Fibroblast of skin of left biceps (primary cell): ENCODE measurements at places on chromosomes 4 and X.

DNA sequence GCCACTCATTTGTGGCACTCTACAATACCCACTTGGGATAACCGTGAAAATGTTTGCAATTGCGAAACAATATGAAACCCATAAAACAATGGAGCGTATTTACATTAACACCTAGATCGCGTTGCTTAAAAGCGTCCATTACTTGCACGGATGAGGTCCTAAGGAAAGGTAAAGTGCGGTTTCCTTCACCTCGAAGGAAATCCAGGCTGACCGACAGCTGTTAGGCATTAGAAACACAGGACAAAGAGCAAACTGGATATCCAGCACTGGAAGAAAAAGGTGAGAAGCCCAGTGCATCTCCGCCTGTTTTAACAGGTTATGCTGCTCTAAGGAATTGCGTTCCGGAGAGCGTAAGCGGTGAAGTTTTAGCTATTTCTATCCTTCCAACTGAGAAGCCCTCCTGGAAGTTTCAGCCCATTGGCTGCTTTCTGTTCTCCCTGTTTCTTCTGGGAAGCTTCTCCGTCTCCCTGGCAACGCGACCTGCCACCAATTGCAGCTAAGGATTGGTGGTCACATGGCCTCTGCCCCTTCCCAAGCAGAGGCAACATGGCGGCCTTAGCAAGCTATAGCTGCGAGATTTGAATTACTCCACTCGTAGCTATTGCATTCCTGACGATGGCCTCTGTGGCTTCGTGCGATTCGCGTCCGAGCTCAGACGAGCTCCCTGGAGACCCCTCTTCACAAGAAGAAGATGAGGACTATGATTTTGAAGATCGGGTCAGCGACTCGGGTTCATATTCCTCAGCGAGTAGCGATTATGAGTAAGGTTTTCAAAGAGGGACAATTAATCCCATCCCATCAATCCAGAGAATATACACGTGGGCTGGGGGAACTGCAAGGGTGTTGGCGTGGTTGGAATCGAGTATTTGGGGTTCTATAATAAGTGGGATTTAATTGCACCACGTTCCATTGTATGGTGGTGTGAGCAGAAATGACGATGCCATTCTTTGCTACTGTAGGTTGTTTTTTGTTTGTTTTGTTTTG, at the start of gene INTU:
INTU (plus strand) TSS at position 538 of the 984 bp plus-strand sequence; CDS start at position 616, 78 bp downstream.
- DNase-seq: peak; percentile 91

- DNase-seq: no peak
These were observed 1.2 kb downstream of the WDR44 start for GRCh38 chrX:118347131-118347530.

- no peak for DNase-seq
These were observed 52.8 kb downstream of the GPRIN3 start for GRCh38 chr4:89254847-89255246.

DNA sequence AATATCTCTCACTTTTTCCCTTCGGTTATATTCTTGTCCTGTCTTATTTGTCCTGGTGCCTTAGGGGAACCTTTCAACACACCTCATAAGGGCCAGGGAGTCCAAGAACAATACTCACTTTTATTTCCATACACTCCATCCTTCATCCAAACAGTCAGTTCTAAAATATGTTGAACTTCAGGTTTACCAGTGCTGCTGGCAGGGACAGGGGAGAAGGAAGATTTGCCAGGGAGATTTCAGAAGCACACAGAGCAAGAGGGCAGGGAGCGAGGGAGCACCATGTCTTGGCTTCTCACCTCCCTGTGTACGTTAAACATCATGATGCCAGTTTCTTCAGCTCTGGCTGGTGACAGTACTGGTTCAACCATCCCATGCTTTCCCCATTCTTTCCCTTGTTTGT, 631.1 kb upstream of the FAT1 start:
- no peak for DNase-seq

GRCh38 chrX:72141372-72142004, 9.8 kb upstream of the RTL5 start:
- no peak for DNase-seq

DNA sequence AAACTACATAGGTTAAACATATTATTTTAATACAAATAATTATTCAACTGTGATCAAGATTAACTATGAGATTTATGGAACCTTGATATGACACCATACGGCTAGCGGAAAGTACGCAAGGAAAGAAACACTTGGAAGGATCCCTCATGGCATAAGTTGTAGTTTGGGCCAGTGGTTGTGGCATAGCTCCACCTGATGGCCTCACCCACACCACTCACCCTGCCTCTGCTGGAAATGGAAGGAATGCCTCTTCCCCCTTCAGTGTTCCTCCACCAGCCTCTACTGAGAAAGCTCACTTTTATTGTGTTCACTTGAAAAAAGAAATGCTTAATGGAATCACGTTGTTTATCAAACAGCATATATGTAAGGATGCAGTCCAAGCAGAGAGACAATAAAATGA, 86.4 kb downstream of the BMP15 start:
- no peak for DNase-seq

- no peak for DNase-seq
These were observed 229.5 kb downstream of the MAPK10 start for GRCh38 chr4:86130160-86130933.

GRCh38 chr4:98692411-98692810, 34.0 kb upstream of the TSPAN5 start:
- no peak for DNase-seq

- no peak for DNase-seq
These were observed 25.4 kb upstream of the TNIP3 start for GRCh38 chr4:121189326-121190215.

DNA sequence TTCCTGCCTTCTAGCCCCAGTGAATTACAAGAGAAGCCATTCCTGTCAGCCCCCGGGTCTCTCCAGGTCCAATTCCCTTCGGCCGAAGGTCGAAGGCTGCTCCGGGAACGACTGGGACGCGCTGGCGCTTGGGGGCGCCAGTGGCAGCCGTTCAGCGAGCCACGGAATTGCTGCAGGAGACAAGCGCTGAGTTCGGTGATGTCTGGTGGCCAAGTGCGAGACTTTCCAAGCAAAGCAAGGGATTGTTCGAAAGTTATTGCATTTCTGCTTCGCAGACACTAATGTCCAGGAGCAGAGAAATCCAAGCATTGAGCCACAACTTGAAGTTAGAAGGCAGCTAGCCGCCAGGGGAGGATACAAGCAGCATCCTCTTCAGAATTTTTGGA, 1.1 kb upstream of the DKK2 start:
- no peak for DNase-seq

DNA sequence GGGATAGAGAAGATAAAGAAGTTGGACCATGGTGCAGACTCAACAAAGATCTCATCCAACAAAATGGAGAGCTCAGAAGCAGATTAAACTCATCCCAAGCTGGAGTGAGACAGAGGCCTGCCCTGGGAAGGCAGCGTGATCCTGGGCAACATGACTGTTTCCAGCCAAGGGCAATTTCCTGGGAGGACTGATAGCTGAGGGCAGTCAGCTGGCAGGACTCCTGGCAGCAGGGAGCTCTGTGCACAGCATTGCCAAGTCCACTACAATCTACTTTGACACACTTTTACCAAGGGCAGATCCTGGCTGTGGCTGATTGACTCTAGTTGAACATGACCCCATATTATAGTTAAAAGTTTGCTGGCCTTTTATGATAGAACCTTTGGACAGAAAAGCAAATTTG, 357.3 kb upstream of the RASGEF1B start:
- no peak for DNase-seq

DNA sequence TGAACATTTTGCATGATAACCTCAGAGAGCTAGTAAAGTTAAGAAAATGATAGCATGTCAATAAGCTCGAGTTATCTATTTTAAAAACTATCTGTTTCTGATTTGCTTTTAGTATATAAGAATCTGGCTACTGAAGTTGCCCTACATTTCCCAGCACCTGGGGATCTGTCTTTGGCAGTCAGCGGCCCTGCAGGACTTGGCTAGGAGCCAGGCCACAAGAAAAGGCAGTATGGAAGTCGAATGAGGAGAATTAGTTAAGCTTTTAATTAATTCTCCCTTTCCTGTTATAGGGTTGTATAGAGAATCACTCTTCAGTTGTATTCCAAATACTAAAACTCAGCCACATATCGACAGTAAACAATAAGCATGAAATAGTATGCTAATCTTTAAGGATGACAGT, 22.7 kb downstream of the POU4F2 start:
- no peak for DNase-seq

GRCh38 chr4:51907006-51907669, 64.2 kb downstream of the DCUN1D4 start:
- DNase-seq: no peak

GRCh38 chr4:127421437-127421836, 211.3 kb upstream of the INTU start:
- DNase-seq: no peak

DNA sequence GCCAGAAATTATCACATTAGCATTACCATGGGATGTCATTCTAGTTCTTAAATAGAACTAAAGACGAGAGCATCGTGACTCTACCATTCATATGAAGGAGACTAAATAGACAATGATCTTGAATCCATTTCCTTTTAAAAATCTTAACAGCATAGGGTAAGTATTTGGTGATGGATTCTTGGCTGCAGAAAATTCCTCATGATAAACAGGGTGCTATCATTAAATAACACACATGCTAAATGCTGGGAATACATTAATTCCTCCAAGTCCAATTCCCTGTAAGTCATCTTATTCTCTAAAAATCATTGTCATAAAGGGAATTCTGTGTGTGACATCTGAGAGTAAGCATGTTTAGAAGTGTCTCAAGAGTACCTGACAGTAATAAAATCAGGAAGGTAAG, 470.4 kb upstream of the MAGEB2 start:
- no peak for DNase-seq

DNA sequence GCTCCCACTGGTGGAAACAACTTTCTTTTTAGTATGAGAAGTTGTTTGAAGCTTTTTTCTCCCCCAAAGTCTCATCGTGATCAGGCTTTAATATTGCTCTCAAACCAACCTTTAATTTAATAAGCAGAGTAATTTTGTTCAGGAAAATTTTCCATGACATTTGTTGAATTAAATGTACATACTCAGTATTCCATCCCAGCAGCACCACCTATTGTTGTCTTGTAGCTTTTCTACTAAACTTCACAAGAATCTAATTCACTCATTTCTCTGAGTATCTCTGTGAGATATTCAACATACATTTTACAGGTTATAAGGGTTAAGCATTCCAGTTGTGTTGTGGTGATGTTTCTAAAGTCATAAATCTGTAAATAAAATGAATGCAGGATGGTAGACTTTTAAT, 218.3 kb upstream of the HAND2 start:
- no peak for DNase-seq

DNA sequence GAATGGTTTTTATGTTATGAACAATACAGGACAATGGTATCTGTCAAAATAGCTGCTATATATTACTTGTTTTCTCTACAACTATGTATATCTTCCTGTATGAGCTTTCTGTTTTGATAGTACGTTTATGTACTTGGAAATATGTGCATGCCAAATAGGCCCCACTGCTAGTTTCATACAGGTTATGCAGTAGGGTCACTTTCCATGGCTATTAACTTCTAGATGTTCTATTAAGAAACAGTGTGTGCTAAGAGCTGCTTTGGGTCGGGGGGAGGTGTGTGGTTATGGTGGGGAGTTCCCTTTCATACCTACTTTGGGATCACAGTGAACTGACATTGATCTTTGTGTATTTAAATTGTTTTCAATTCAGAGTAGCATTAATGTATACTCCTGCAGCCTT, 30.9 kb downstream of the RBPJ start:
- DNase-seq: no peak

DNA sequence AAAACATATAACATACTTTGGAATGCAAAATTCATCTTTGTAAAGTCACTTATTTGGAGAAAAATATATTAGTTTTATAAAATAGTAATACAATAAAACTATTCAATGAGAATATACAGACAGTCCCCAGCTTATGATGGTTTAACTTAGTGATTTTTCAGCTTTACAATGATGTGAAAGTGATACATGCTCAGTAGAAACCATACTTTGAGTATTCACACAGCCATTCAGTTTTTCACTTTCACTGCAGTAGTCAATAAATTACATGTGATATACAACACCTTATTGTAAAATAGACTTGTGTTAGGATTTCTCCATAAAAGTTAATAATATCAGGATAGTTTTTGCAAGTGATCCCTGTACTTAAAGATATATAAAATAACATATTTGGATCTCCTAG, 436.0 kb downstream of the CENPC start:
- no peak for DNase-seq
